Left kidney (tissue), 8 donors: ENCODE measurements at places on chromosomes 5 and 9.
A peak's percentile ranks its signal among the peaks of the same experiment; 100 is the strongest.

- no peak for DNase-seq
Measured at GRCh38 chr5:170640731-170641588, 137.1 kb downstream of the KCNIP1 start.

GRCh38 chr9:121348221-121348620 lies 21.8 kb downstream of the STOM start:
- no peak for DNase-seq

- DNase-seq: no peak
Measured at GRCh38 chr9:15693701-15694100, 140.9 kb downstream of the CCDC171 start.

GRCh38 chr5:32339198-32339597 lies 26.5 kb upstream of the MTMR12 start:
- peak; percentile 24 for DNase-seq

- no peak for DNase-seq
Measured at GRCh38 chr5:174056064-174056847, 10.8 kb downstream of the NSG2 start.

DNA sequence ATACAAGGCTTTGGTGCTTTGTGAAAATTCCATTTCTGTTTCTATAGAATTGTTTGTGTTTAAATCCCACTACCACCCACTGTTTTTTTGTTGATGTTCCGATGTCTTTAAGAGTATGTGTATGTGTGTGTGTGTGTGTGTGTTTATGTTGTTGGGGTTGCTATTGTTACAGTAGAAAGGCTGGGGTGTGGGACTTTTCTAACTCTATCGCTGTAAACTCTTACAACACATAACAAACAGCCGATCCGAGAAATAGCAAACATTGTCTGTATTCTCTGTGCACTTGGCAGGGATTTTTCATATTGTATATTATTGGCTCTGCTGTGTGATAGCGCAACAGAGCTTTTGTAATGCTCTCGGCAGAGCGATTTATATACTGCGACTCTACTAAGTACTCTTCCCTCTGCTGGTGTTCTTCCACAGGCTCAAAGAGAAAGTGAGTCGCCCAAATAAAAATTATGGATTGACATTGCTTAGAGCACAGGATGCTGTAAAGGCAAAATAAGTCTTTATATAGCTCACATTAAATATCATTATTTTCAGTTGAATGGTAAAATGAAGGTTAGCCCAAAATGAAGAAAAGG lies 492.2 kb upstream of the ARRDC3 start:
- DNase-seq: no peak

DNA sequence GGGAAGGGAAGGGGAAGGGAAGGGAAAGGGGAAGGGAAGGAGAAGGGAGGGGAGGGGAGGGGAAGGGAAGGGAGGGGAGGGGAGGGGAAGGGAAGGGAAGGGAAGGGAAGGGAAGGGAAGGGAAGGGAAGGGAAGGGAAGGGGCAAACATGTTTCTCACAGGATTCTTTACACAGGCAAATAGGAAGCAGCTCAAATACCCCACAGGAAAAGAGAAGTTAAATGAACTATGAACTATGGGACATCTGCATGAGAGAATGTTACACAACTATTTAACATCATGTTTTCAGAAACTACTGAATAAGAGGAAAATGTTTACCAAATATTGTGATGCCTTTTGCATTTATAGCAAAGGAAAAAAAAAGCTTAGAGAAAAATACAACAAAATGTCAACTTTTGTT lies 125.4 kb upstream of the SLC30A5 start:
- no peak for DNase-seq

- no peak for DNase-seq
Measured at GRCh38 chr5:75460532-75460931, 50.9 kb downstream of the CERT1 start.

GRCh38 chr5:107242411-107243219 lies 428.1 kb downstream of the EFNA5 start:
- no peak for DNase-seq

DNA sequence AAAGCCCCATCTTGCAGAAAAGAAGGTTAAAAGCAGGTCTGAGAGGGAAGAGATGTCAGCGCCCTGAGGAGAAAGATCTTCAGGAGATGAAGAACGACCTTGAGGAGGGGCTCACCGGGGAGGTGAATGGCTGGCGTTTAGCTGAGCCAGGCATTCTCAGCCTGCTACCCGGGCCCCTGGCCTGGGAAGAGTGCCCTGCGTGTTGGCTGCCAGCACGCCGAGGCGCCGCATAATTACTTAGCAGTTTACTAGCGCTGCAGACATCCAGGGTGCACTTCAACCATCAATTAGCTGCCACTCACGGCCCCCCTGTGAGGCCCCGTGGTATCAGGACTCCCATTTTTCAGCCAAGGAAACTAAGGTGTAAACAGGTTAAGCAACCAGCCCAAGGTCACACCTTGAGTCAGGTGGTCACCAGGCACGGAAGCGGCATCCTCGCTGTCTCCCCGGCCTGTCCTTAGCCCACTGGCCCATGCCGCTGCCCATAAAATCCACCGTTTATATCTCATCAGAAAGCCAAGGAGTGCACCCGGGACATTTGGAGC lies 551.9 kb downstream of the BNC2 start:
- DNase-seq: no peak

GRCh38 chr5:169279125-169279524 lies 21.8 kb downstream of the SLIT3 start:
- DNase-seq: no peak

GRCh38 chr9:123375469-123376132 lies 19.6 kb downstream of the CRB2 start:
- peak; percentile 79 for DNase-seq

GRCh38 chr5:74575741-74576538 lies 64.6 kb downstream of the ENC1 start:
- no peak for DNase-seq

DNA sequence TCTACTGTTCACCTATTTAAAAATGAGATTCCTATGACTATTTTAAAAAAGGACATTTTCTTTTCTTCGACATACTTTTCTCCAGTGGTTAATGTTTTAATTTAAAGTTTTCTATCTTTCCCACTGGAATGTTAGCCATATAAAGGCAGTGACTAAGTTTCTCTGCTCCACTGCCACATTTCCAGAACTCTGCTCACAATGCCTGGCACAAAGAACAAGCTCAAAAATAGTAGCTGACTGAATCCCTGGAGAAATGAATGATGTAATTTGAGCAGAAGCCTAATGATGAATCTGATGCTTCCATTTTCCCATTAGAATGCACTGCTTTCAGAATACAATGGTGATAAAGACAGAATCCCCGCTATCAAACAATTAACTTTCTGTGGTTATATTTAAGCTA lies 817.8 kb downstream of the MTRR start:
- DNase-seq: no peak

- no peak for DNase-seq
Measured at GRCh38 chr9:82491604-82492003, 503.0 kb downstream of the SPATA31D1 start.

- DNase-seq: peak; percentile 35
Measured at GRCh38 chr5:109997161-109997560, 307.4 kb downstream of the MAN2A1 start.

DNA sequence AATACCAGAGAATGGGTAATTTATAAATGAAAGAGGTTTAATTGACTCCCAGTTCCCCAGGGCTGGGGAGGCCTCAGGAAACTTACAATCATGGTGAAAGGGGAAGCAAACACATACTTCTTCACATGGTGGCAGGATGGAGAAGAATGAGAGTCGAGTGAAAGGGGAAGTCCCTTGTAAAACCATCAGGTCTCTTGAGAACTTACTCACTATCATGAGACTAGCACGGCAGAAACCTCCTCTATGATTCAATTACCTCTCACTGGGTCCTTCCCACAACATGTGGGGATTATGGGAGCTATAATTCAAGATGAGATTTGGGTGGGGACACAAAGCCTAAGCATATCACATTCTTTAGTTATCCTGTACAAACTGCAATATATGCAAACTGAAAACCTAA lies 609.4 kb downstream of the MTRR start:
- no peak for DNase-seq

DNA sequence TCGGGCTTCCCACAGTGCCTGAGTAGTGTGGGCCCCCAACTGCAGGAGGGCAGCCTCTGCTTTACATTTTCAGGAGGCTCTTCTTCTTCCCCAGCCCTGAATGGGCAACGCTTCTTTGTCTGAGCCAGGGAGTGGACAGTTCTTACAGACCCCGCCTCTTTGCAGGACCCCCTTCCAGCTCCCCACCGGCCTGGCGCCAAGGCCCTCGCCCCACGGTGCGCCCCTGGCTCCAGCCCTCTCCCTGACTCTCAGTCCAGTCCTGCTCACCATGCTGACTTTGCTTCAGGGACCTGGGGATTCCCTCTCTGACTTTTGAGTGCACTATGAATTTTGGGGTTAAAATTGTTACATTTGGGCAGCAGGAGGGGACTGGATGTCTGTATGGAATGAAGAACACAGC lies 123.8 kb downstream of the HSD17B3 start:
- DNase-seq: no peak

DNA sequence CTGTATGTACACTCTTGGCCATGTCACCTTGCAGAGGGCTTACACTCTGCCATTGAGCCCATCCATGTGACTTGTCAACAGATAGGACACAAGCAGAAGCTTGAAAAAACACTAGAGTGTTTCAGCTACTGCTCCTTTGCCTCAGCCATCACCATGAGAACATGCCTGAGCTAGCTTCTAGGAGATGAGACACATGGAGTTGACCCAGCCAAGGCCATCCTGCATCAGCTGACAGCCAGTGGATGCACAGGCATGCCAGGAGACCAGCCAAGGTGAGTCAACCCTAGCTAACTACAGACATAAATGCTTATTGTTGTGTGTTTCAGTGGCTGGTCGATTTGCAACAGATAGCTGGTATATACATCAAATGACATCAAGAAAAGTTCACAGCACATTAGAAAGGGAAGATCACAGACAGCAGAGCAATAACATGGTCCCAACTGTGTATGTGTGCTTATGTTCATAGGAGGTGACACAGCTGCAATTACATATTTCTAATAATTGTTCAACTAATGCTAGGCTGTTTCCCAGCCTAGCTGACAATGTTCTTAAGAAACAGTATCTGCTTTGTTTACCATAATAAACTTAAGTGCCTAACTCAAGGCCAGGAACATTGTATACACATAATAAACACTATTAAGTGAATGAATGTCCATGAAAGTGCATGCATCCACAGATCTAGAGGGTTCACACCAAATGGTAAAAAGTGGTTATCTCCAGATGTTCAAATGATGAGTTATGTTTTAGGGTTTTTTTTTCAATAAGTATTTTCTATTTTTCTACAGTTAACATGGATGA lies 105.7 kb downstream of the SPOCK1 start:
- no peak for DNase-seq

DNA sequence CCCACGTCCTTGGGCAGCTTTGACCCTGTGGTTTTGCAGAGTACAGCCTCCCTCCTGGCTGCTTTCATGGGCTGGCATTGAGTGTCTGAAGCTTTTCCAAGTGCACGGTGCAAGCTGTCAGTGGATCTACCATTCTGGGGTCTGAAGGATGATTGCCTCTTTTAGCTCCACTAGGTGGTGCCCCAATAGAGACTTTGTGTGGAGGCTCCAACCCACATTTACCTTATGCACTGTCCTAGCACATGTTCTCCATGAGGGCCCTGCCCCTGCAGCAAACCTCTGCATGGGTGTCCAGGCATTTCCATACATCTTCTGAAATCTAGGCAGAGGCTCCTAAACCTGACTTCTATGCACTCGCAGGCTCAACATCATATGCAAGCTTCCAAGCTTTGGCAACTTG lies 644.2 kb upstream of the CDH9 start:
- DNase-seq: no peak

GRCh38 chr5:108925073-108925472 lies 177.4 kb downstream of the FER start:
- DNase-seq: no peak

GRCh38 chr5:41636605-41637004 lies 126.2 kb upstream of the PLCXD3 start:
- DNase-seq: no peak

- DNase-seq: no peak
Measured at GRCh38 chr9:133793471-133793870, 55.3 kb upstream of the SARDH start.

DNA sequence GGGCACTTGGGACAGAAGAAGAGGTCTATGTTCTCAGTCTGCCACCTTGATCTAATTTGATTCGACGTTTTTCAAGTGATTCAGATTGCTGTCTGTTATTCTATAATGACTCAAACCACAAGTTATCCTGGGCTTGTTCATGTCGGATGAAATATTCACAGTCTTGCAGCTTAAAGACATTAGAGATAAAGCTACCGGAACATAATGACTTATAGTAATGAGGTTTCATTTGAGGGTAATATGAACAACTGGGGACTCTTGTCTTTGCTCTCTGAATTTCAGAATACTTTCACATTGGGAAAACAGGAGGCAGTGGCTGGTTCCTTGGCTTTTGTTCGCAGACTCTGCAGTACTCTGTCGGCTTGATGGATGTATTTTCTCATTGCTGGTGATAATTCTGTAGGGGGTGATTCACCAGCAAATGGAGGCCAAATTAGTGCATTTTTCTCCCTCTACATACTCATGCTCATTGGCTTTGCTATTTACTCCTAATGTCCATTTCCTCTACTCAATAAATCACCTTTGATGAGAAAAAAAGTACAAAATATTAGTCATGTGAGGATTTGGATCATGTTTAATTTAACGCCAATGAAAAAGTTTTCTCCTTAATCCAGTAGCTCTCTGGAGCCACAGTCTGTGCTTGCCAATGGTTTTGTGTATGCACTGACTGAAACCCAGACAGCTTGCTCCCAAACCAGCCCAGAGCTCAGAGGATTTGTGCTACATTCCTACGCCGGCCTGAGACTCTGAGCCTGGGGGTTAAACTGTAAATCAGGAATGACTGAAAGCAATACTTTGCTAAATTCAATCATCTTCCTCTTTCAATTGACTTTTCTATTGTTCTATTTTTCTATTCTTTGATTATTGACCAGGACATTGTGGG lies 154.7 kb upstream of the ANKH start:
- DNase-seq: no peak

GRCh38 chr5:125160787-125161502 lies 414.5 kb upstream of the ZNF608 start:
- no peak for DNase-seq
